ENCODE measurements at places on chromosomes 16 and 17.
A peak's percentile ranks its signal among the peaks of the same experiment; 100 is the strongest.

- peak; percentile 53 for DNase-seq
Observed at GRCh38 chr17:75250009-75250471, 11.4 kb downstream of the GGA3 start.

DNA sequence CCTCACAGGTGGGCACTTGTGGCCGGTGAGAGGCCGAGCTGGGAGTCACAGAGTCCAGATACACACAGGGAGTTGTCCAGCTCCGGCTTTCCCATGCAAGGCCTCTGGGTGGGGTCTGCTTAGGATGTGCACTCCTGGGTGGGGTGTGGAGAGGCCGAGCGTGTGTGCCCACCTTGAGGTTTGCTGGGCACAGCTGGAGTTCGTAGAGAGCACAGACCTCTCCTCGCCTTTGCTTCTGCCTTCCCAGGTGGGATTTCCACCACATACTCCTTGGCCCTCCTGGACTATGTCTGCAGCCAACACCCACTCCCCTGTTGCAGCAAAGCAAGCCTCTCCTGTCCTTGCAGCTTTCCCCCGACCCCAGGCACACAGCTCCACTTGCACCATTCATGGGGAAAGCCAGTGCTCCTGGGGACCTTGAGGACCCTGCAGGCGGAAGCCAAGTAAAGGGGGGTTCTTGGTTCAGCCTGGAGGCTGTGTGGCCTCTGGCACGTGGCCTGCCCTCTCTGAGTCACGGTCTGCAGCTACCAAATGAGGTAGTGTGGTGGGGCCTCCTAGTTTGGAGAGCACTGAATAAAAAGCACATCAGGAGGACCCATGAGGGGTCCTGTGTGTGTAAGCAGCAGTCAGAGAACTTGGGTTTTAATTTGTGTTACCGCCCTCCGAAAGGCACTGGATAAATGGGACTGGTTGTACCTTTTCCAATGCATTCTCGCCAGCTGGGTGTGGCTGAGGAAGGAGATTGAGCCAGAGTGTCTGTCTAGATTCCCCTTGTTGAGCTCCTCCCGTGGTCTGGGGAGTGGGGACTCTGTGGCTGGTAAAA is 31.5 kb downstream of the MPRIP start:
- no peak for DNase-seq

GRCh38 chr17:31570951-31571892 is 179.7 kb downstream of the RAB11FIP4 start:
- DNase-seq: no peak

GRCh38 chr16:89241187-89242007 is 23.9 kb downstream of the ZNF778 start:
- DNase-seq: peak; percentile 65

DNA sequence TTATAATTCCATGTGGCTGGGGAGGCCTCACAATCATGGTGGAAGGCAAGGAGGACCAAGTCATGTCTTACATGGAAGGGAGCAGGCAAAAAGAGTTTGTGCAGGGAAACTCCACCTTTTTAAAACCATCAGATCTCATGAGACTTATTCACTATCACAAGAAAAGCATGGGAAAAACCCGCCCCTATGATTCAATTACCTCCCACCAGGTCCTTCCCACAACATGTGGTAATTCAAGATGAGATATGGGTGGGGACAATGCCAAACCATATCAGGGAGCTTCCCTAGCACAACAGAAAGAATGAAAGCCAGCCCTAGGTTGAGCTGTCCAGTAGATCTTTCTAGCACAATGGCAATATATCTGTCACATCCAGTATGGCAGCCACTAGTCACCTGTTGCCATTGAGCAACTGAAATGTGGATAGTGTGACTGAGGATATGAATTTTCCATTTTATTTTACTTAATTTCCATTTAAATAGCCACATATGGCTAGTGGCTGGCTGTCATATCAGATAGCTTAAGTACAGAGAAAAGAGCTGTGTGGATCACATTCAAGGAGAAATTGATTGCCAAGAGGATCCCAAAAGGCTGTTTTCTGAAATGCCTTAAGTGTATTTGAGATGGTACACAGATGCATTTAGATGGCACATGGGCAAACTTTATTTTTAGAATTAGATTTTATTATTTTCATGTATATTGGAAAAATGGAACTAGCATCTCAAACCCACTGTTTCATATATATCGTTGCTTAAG is 273.0 kb downstream of the GRIN2A start:
- no peak for DNase-seq

DNA sequence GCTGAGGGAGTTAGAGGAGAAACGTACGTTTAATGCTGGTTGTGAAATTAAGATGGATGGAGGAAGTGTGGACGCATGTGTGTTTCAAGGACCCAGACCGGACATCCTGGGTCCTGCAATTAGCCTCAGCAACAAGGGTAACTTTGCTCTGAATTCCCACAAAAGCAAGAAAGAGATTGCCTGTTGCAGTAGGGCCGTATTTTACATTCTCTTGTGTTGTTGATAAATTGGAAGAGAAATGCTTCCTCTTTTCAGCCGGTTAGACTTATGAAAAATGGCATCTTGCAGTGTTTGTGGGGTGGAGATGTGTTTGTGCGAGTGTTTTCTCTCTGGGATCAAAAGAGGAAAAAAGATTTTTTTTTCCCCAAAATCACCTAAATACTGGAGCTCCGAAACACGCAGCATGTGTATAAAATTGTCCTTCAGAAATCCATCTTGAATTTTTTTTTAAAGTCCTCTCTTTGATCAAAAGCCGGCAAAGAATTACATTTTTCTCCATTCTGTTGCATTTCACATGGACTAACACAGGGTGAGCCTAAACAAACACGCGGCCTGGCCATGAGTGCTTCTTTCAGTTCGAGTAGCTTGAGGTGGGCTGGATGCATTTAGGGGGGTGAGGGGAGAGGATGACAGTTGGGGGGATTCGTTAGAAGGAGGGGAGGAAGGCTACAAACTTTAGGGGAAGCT is 251.6 kb downstream of the C16orf95 start:
- DNase-seq: no peak

GRCh38 chr16:30904114-30904780 is 7.8 kb downstream of the CTF1 start:
- no peak for DNase-seq

DNA sequence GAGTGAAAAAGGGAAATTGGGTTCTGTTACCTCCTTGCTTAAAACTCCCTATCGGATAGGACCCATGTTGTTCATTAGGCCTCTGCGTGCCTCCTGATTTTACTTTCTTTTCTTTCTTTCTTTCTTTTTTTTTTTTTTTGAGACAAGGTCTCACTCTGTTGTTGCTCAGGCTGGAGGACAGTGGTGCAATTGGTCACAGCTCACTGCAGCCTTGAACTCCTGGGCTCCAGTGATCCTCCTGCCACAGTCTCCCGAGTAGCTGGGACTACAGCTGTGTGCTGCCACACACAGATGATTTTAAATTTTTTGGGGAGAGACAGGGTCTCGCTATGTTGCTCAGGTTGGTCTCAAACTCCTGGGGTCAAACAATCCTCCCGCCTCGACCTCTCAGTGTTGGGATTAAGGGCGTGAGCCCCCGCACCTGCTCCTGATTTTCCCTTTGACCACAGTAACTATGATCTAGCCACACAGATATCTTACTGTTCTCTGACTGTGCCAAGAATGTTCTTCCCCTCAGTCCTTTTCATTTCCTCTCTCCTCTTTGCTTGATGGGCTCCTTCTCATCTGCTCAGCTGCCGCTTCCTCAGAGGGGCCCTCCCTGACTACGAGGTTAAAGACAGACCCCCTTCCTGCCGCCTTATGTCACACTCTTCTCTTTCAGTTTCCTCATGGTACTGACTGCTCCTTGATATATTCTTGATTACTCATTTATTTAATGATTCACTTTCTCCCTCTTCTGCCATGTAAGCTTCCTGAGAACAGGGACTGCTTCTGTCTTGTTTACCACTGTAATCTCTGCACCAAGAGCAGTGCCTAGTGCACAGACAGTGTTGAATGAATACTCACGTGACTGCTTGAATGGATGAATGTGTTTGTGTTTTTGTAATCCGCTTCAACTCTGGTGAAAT is 44.3 kb downstream of the LCMT1 start:
- DNase-seq: no peak

GRCh38 chr16:3066440-3066748 is 954 bp downstream of the IL32 start:
- DNase-seq: no peak

DNA sequence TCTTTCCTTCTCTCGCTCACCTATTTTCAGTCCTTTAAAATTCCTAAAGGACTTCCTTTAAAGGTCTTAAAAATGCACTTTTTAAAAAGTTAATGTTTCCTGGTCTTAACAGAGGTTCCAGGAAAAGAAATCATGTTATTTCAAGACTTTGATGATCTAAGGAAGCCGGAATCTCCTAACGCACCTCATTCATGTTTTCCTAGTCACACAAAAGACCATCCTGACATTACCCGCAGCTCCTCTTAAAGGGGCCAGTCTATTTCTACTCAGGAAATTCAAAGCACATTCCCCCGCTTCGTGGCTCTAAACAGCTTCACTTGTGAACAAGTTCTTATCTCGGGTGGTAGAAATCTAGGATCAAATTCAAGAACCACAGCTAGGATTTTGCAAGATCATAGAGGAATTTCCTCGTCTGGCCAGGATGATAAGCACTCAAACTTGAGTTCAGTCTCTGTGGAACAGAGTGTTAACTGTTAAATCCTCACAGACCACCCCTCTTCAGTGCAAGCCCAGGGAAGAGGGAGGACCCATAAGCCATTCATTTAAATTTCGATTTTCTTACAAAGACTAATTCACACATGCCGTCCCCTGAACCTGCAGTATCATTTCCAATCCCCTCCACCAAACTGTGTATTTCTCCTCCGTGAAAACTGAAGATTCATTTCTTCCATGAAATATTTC is 137.1 kb upstream of the AXIN2 start:
- no peak for DNase-seq

DNA sequence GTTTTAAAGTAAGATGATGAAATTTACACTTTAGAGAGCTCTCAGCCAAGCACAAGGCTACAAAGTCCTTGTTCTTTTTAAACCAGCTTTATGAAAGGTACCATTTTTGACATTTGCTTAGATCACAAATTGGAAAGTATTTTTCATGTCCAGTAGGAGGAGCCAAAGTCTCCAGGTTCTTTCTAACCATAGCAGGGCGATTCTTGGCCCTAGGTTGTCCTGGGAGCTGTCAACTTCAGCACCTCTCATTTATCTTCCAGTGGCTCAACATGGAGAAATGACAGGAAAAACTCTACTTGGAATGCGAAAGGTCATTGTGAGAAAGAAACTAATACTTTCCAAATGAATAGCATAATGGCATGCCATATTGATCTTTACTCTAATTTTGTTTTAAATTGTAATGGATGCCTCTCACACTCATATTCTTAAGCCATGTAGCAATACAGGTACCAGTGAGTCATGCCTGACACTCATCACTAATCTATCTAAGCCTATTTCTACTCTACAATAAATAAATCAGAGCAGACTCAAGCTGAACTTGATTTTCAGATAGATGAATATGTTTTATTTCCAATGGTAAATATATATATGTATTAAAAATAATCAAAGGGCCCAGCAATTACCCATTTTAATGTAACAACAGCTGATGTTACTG is 919.1 kb upstream of the EEF2KMT start:
- DNase-seq: no peak

- no peak for DNase-seq
Observed at GRCh38 chr17:64218066-64218465, 45.0 kb downstream of the TEX2 start.

DNA sequence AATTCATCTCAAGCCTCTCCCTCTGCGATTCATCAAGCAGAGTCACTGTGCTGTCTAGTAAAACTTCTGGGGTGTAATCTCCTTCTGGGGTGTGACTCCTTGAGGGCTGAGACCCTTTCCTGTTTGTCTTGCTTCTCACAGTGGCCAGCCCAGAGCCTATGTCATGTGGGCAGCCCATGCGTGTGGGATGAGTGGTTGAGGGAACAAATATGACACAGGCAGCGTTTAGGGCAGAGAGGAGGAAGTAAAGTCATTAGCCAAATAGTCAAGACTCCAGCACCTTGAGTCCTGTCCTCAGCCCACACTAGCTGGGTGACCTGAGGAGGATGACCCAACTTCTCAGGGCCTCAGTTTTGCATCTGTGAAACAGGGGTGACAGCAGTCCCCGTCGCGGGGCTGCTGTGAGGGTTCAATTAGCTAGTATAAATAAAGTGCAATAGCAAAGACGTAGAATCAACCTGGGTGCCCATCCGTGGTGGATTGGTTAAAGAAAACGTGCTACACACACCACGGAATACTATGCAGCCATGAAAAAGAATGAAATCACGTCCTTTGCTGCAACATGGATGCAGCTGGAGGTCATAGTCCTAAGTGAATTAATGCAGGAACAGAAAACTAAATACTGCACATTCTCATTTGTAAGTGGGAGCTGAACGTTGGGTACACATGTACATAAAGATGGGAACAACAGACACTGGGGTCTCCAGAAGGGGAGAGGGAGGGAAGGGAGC is 4.5 kb upstream of the ITGAX start:
- no peak for DNase-seq

DNA sequence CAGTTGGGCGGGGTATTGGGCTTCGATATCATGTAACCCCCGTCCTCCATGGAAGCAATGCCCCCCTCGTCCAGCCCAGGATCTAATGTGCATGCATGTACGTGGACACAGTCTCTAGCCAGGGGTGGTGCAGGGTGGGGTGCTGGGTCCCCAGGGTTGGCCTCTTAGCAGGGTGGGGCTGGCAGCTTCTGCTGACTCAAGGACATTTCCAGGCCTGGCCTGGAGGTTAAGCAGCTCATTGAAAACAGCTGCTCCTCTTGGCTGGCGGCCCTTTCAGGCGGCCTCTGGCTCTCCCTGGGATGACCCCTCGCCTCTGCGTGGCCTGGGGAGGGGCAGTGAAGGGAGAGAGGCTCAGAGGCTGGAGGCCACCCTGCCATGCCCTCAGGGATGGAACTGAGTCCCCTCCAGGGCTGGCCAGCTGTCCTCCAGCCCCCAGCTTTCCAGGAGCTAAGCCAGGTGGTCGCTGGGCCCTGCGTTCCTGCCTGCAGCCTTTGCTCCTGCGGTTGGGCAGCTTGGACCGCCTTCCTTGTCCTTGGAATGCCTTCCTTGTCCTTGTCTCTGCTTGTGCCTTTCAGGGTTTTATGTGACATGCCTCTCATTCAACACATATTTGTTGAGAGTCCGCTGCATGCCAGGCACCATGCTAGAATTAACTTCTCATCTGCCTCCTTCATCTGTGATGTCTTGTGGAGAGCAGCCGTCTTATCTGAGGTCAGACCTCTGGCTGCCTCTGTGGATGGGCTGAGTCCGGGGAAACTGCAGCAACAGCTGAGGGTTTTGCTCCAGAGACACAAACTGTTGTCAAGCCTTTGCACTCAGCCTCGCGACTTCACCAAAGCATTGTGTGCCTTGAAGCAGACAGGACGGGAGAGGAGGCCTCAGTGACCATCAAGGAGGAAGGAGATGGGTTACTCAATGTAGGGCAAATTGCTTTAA is 26.6 kb downstream of the MRC2 start:
- DNase-seq: no peak

DNA sequence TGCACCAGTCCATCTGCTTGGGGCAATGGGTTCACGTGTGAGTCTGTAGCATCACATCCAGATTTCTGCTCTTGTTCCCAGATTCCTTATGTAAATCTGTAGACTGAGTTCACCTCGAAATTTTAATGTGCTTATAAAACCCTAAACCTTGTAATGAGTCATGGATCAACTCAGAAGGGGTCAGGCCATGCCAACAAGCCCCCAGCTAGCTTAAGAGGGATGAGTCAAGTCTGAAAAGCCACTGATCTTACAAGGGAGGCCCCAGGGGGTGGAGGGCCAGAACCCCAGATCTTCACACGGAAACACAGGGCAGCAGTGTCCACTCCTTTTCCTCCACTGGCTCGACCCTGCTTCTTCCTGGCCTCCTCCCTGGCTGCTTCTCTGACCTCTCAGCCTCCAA is 399.1 kb upstream of the CDH5 start:
- no peak for DNase-seq

Data from activated T-helper 1 cell treated with Interleukin-2 at 50 U/mL for 16 hours (primary cell).